ENCODE measurements at places on chromosomes 1 and 21.

DNA sequence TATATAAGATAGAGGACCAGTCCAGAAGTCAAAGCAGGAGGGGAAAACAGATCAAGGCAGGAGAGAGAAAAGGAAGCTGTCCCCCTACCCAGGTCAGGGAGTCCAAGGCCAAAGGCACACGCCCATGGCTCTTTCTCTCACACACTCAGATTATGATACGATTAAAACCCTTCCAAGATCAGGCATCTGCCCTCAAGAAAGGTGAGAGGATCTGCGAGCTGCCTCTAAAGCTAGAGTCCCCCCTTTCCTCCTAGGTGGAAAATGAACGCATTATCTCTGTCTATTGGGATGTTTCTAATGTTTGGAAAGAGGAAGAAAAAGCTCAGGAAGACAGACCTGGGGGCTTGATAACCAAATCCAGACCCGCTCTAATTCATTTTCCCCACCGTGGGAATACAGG lies 7.6 kb downstream of the PAFAH2 start:
- DNase-seq = no peak

GRCh38 chr1:196723325-196724185 lies 51.1 kb upstream of the CFHR3 start:
- DNase-seq = peak; percentile 70

DNA sequence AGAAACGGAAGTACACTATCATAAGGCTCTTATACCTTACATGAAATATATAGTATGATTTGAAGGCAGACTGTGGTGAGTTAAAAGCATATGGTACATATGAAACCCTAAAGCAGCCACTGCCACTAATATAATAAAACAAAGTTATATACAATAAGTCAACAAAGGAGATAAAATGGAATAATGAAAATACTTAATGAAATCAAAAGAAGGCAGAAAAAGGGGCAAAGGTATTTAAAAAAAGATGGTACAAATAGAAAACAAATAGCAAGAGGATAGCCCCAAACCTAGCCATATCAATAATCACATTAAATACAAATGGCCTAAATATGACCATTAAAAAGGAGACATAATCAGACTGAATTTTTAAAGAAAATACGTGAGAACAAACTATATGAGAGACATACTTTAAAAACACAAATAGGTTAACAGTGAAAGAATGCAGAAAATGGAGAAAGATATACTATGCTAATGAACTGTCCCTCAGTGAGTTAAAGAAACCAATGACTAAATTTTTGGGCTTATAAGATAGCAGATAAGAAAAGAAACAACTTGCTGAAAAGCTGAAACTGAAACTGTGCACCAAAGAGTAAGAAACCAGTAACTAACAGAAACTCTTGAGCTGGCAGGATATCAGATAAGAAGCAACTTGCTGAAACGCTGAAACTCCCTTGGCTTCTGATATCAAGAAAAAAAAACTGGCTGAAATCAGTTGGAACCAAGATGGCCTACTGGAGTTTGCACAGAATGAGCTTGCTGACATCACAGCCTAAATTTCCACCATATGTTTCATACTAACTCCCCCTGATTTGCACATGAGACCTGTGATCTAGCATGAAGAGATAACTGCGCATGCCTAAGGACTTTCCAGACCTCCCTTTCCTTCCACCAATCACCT lies 44.3 kb upstream of the IL10 start:
- DNase-seq = no peak

DNA sequence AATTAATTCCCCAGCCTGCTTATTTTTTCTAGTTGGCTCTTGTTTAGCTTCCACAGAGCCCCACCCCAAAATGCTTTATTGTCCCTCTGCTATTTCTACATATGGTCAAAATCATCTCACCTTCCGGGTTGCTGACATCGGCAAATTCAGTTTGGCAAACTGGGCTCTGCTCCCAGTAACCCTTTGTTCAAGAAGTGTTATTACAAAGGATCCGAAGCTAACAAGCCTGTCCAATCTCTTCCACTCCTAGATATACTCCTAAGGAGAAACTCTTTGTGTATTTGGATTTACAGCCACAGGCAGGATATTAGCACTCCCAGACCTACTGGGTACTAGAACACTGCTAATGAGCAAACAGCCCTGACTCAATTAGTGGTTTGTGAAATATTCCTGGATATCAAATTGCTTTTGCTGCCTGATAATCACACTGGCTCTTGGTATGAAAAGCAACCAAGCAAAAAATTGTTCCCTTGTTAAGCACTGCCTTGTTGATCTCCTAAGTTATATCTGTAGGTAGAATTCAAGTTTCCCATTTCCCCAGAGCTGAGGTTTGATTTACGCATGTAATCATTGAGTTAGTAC lies 4.0 kb downstream of the JUN start:
- DNase-seq = no peak

DNA sequence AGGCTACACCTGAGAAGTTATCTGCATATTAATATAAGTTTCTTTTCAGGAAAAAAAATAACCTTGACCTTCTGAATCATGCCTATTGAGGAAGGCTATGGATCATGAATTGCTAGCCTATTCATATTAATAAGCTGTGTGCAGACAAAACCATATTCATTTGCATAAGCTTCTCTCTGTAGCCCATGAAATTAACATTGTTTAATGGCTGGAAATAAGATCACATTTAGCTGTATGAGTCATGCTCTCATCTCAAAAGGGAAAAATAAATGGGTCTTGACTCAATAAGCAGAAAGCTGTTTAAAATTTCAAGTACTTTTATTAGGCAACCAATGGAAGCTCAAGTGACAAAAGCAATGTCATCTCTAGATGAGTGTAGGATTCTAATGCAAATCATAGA lies 330.0 kb upstream of the DEPDC1 start:
- no peak for DNase-seq

DNA sequence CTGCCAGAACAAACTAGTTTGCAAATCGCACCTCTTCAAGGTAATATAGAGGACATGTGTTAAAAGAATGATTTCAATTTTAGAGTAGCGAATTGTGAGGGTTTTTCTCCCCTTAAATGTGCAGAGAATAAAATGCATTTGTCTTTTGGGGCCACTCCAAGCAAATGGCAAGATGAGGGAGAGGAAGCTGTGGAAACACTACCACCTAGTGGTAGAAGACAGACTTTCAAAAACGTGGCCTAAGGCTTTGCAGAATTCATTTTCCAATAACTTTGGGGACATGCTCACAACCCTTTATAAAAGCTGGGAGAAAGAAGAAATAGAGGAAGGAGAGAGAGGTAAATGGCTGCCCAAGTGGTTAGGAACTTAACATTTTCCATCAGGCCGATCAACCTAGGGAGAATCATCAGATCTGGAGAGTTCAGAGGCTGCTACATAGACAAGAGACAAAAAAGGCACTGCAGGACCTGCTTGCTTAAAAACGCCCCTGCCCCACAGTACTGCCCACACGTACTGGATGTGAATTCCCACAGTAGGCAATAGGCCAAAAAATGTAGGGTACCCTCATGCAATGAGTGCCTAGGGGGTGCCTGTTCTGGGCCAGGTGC lies 15.7 kb upstream of the RCAN1 start:
- DNase-seq = no peak

DNA sequence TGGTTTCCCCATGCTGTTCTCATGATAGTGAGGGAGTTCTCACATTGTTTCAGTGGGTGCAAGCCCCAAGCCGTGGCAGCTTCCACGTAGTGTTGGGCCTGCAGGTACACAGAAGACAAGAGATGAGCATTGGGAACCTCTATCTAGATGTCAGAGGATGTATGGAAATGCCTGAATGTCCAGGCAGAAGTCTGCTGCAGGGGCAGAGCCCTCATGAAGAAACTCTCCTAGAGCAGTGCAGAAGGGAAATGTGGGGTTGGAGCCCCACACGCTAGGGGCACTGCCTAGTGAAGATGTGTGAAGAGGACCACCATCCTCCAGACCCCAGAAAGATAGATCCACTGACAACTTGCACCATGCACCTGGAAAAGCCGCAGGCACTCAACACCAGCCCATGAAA lies 17.0 kb downstream of the GPR161 start:
- DNase-seq = no peak

DNA sequence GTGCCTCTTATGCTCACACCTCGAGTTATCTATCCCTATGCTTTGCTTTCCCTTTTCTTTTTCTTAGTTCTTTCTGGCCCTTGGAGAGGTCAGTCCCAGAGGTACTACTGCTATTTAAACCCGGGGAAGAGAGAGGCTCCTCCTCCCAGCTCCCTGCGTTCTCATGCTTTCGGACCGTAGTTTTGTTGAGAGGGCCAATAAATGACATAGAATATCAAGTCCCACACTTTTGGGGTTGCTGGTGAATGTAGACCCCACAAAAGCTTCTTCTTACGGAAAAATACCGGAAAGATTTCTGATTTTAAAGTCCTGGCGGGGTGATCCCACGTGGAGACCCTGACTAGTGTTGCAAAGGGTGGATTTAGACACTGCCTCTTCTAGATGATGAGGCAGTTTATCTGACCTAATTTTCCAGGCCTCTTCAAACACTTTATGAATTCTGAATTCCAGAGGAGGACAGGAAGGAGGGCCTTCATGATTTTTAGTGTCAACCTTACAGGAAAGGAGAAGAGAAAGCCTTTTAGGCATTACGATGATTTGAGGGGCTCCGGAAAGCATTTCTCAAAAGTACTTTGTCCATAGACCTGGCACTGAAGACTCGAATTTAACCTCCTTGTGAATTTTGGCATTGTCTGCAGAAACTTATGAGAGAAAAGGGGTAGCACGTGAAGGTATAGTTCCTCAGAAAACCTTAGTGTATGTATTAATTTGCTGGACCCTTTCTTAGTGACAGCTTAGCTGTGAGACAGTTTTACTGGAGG lies 694 bp downstream of the TMEM167B start:
- DNase-seq = no peak

- DNase-seq = no peak
These were observed 28.2 kb upstream of the DOCK7 start for GRCh38 chr1:62716397-62716796.

- DNase-seq = no peak
These were observed 176.9 kb upstream of the FMN2 start for GRCh38 chr1:239914751-239915231.

- DNase-seq = no peak
These were observed 35.9 kb downstream of the CD46 start for GRCh38 chr1:207787776-207788175.

- no peak for DNase-seq
These were observed 826.4 kb downstream of the PLA2G4A start for GRCh38 chr1:187655104-187655503.

- peak; percentile 50 for DNase-seq
These were observed 14.4 kb downstream of the PLOD1 start for GRCh38 chr1:11948822-11949458.

- DNase-seq = peak; percentile 80
These were observed 30.9 kb downstream of the SNAP47 start for GRCh38 chr1:227766015-227766634.

DNA sequence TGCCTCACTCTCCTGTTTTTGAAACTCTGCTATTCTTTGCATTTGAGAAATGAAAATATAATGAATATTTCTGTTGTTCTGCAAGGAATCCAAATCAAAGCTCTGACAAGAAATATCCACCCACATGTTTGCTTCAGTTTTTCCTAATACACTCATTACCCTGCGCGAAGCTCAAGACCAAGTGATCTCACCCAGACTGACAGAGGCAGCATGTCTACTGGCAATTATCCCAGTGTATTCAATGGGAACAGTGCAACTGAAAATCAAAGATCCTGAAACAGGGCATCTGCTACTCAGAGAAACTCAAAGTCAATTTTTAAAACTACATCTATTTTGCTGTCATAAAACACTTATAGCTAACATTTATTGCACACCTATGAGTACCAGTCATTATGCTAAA lies 321.0 kb upstream of the LRRC7 start:
- DNase-seq = no peak

DNA sequence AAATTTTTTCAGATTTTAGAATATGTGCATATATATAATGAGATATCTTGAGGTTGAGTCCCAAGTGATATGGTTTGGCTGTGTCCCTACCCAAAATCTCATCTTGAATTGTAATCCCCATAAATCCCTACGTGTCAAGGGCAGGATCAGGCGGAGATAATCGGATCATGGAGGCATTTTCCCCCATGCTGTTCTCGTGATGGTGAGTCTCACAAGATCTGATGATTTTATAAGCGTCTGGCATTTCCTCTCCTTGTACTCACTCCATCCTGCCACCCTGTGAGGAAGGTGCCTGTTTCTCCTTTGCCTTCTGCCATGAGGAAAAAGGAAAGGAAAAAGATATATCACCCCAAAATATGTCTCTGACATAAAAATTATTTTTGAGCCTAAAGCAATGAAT lies 64.6 kb downstream of the TOR3A start:
- no peak for DNase-seq

- no peak for DNase-seq
These were observed 5.5 kb downstream of the TRAF5 start for GRCh38 chr1:211332036-211332616.

DNA sequence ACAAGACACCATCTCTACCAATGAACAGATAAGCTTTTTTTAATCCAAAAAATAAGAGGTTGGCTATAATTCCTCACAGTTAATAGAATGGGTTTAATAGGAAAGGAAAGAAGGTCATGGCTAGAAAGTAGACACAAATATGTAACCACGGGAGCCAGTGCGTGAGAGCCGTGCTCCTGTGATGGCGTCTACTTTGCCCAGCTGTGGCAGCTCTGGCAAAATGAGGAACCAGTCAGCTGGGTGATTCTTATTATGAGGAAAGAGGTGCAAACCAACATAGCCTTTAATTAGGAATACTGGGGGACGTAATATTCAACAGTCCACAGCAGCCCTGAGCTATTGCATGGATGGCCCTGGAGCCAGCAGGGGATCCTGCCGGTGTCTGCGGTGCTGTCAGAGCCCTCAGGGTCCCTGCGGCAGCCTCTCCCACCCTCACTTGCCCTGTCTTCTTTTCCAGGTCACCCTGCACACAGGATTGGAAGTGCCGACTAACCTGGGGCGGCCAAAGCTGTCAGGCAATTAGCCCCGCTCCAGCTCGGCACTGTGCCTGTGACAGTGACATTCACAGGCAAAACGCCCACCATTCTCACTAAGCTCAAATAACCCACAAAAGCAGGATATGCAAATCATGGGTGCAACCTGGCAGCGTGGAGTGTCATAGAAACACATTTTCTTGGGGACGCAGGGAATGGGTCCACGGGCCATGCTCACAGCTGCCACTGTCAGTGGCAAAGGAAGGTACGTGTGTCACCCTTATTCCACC lies 25.9 kb upstream of the GNPAT start:
- peak; percentile 25 for DNase-seq

DNA sequence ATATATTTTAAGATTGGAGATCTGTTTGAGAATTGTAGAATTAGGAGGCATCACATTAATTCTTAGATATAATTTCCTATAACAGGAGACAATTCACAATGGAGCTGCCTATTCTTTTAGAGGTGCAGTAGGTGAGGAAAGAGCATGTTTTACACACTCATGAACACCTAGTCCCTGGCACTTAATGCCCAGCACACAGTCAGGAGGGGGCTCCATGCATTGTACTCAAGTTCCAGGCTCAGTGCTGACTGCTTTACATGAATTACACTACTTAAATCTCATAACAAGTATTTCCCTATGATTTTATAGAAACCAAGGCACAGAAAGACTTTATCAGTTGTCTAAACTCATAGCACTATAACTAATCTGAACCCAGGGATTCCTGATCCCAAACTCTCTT lies 360 bp upstream of the GBP3 start:
- no peak for DNase-seq

- DNase-seq = no peak
These were observed 25.4 kb downstream of the RGS4 start for GRCh38 chr1:163094589-163094988.

- DNase-seq = no peak
These were observed 1048.0 kb downstream of the PLA2G4A start for GRCh38 chr1:187876775-187877174.
